Mesangial cell (primary cell): ENCODE measurements at places on chromosomes 2 and 18. TPM values are rescaled to one million over a fixed set of nuclear protein-coding genes. Genes with fewer than 3 reads are reported as not detected.

The MARCHF4 gene
- total RNA-seq, result 0.89 and 5.2 TPM in 2 replicates

The HNMT gene
- 0.33 and 1.6 TPM in 2 replicates for total RNA-seq

The IL36A gene
- total RNA-seq, result not detected in 2 replicates

The MTLN gene
- total RNA-seq, result 86.5 and 133 TPM in 2 replicates

The STAM2 gene
- total RNA-seq, result 6.8 and 10.6 TPM in 2 replicates

The FIGN gene
- 3.1 and 6.0 TPM in 2 replicates for total RNA-seq

The DSC3 gene
- total RNA-seq, result 1.6 and 5.4 TPM in 2 replicates

The TEX44 gene
- not detected in 2 replicates for total RNA-seq

The ANKRD29 gene
- total RNA-seq, result 0.81 and 5.1 TPM in 2 replicates

The MFSD6 gene
- total RNA-seq, result 18.1 and 20.3 TPM in 2 replicates

The DHRS9 gene
- 0.81 TPM in 1 of 2 replicates, not detected in the other for total RNA-seq

The SALL3 gene
- 0.13 and 0.49 TPM in 2 replicates for total RNA-seq

The ACMSD gene
- not detected in 2 replicates for total RNA-seq

The PLGLB2 gene
- not detected in 2 replicates for total RNA-seq

The C2orf66 gene
- under 0.01 TPM in 1 of 2 replicates, not detected in the other for total RNA-seq

The DUSP28 gene
- total RNA-seq, result 2.4 and 6.6 TPM in 2 replicates

The IL36RN gene
- not detected in 2 replicates for total RNA-seq

The POMC gene
- 2.0 and 6.5 TPM in 2 replicates for total RNA-seq

The LIPG gene
- total RNA-seq, result 22.2 and 54.6 TPM in 2 replicates

The GPBAR1 gene
- total RNA-seq, result 0.13 and 0.16 TPM in 2 replicates

The STEAP3 gene
- total RNA-seq, result 46.6 and 53.1 TPM in 2 replicates

The CCDC102B gene
- 0.33 and 2.4 TPM in 2 replicates for total RNA-seq

The GPR155 gene
- total RNA-seq, result 1.8 and 2.8 TPM in 2 replicates

The SLC19A3 gene
- total RNA-seq, result 0.16 and 0.51 TPM in 2 replicates

The RAPH1 gene
- 6.7 and 8.8 TPM in 2 replicates for total RNA-seq

The CPLX4 gene
- not detected in 2 replicates for total RNA-seq

The CCDC74B gene
- 8.8 and 23.8 TPM in 2 replicates for total RNA-seq

The FKBP7 gene
- 15.3 and 34.5 TPM in 2 replicates for total RNA-seq

The DES gene
- total RNA-seq, result 0.98 and 30.6 TPM in 2 replicates

The REG1B gene
- total RNA-seq, result not detected in 2 replicates

The GFPT1 gene
- total RNA-seq, result 11.9 and 14.5 TPM in 2 replicates

The LYPD1 gene
- 158 and 161 TPM in 2 replicates for total RNA-seq
